Right hindlimb (tissue), 1 donor: ENCODE measurements at places on chromosomes 13 and 19.

- no peak for DNase-seq
Observed at GRCh38 chr13:29693275-29693945, 97.9 kb upstream of the SLC7A1 start.

GRCh38 chr19:47895165-47895782, 9.2 kb upstream of the SULT2A1 start:
- no peak for DNase-seq

GRCh38 chr13:38686577-38687245, at the start of gene FREM2:
FREM2 (plus strand) TSS chr13:38687077; CDS start chr13:38687345, 268 bp downstream.
- DNase-seq: peak; percentile 68

DNA sequence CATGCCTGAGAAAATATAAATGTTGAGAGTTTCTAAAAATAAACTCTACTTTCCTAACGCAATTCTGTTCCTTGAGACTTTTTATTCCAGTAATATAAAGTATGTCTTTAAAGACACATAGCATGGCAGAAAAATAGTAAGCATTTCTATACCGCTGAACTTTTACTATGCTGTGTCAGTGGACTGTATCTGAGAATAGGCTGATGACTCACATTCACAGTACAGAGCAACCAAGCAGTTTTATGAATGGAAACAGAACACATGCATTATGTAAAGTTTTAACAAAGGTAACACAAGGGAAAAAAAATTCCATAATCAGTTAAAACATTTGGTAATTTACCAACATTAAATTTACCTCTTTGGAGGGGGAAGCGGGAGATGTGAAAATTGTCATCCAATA, 38.4 kb downstream of the ZDHHC20 start:
- DNase-seq: no peak

DNA sequence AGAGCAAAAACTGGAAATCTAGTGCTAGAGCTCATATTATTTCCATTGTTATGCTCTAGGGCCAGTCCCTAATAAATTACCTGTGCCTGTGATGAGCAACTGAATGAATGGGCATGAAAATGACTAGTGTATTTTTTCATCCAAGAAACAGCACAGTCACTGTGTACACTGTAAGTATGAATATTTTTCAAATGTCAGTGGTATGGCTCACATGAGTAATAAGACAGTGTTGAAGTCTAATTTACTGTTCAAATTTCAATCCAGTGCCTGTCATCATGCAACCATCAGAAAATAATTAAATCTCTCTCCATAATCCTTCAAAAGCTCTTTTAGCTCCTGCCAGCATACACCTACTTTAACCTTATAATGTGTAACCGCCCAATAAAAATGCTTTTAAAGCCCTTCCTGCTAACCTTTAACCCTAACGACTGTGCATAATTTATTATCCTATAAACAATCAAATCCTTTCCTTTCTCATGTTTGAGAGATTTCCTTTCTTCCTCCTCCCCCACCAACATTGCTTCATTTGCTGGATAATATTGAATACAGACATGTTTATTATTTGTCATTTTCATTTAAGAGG, 378.3 kb downstream of the GPC5 start:
- no peak for DNase-seq

GRCh38 chr13:110980921-110981320, 66.1 kb upstream of the ANKRD10 start:
- no peak for DNase-seq

DNA sequence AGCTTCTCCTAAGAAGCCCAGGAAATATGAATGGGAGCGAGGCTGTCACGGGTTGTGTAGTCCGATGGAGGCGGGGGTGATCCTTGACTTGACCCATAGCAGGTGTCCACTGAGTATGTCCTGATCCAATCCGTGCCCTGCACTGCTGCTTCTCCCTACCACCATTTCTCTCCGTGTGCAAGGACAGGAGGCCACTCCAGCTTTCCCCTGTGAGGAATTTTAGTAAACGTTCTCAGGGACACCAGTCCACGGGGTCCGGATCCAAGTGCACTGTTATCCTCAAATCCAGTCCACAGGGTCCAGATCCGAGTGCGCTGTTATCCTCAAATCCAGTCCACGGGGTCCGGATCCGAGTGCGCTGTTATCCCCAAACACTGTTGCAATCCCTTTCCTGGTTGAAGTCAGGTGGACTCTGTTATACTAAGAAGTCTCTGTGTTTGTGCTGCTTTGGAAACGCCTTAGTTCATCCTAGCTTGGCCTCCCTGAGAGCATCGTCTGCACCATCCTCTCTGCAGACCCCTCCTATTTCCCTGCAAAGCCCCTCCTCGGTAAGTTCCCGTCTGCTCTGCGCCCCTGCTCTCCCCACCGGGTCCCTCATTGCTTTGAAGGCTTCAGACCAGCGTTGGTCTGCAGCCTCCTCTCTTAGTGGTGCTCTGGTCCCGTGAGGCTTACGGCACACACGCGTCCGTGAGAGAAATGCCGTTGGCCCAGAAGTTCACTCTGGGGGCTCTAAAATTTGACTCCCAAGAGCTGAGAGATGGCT, 303.5 kb downstream of the TEX29 start:
- no peak for DNase-seq

DNA sequence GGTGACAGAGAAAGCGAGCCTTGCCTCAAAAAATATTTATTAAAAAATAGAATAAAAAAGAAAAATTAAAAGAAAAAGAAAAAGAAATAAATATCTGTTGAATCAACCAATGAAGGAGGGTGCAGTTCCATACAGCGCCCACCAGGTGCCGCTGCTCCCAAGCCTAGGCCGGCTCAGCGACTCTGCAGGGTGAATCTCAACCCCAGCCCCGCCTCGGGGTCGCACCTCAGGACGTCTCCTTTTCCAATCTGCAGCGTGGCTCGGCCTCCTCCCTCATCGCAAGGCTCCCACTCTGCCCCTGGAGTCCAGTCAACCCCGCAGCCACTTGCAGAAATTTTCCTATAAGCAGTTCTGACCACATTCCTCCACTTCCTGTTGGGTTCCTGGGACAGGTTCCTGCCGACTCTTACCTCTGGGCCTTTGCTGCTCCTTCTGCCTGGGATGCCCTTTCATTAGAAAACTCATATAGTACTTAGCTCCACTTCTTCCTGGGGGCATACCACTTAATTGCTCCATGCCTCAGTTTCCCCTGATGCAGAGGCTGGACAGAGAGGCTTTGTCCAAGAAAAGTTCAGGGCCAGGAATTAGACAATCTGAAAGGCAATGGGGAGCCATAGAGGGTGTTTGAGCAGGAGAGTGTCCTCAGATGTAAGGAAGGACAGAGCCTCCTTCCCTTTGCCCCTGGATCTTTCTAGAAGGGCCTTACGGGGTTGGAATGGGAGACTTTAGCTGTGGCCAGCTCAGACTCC, 24.3 kb downstream of the NFILZ start:
- DNase-seq: peak; percentile 59

DNA sequence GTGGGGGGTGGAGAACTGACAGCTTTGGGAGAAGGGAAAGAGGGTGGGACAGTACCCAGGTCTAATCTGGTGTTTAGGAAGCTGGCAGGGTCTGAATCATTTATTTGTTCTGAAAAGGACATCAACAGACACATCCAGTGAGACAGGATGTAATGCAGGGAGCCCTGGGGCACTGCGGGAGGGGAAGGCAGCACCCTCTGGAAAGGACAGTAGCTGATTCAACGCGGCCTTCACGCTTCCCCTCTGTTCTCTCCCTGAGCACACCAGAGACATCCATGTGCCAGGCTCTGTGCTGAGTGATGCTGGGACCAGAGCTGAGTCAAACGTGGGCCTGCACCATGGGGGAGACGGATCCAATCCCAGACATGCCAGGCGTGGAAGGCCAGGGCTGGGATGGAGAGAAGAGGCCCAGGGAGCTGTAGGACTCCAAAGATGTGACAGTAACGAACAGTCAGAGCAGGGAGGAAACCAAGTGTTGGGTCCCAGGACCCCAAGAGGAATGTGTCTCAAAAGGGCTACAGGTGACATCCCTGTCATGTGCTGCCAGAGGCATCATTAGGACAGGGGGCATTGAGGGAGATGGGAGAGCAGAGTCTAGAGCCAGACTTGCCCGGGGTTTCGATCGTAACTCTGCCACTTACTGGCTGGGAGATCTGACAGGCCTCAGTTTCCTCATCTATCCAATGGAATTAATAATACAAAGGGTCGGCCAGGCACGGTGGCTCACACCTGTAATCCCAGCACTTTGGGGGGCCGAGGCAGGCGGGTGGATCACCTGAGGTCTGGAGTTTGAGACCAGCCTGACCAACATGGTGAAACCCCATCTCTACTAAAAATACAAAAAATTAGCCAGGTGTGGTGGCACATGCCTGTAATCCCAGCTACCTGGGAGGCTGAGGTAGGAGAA, 1.7 kb downstream of the ETFB start:
- DNase-seq: no peak

- peak; percentile 95 for DNase-seq
Observed at GRCh38 chr19:48325265-48325910, at the start of gene EMP3. EMP3 (plus strand) TSS chr19:48325552; CDS start chr19:48326845, 1,293 bp downstream.

GRCh38 chr19:49512970-49513745, 697 bp downstream of the FCGRT start:
- peak; percentile 85 for DNase-seq

DNA sequence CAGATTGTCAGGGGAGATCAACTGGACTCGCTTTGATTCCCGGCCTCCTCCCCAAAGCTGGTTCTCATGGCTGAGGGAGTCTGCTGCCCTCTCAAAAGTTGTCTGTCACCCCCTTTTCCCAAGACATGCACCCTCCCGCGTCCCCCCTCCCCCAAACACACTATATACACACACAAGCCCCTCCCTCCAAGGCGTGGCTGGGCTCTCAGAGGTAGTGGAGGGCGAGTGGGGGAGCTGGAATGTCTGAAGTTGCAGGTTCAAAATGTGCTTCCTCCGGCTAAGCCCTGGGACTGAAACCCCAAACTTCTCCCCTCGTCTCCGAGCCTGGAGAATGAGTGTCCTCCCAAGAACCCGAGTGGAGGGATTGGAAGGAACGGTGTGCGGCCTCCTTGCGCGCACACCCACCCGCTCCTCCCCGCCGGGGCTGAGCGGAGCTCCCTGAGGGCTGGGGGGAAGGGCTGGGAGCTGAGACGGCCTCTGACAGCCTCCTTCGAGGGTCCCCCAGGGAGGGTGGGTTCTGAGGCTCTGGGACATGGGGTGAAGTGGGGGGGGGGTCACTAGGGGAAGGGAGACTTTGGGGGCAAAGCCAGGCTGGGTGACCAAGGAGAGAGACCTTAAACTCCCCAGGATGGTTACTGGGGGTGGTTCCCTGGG, 9.9 kb upstream of the MEIS3 start:
- DNase-seq: no peak

DNA sequence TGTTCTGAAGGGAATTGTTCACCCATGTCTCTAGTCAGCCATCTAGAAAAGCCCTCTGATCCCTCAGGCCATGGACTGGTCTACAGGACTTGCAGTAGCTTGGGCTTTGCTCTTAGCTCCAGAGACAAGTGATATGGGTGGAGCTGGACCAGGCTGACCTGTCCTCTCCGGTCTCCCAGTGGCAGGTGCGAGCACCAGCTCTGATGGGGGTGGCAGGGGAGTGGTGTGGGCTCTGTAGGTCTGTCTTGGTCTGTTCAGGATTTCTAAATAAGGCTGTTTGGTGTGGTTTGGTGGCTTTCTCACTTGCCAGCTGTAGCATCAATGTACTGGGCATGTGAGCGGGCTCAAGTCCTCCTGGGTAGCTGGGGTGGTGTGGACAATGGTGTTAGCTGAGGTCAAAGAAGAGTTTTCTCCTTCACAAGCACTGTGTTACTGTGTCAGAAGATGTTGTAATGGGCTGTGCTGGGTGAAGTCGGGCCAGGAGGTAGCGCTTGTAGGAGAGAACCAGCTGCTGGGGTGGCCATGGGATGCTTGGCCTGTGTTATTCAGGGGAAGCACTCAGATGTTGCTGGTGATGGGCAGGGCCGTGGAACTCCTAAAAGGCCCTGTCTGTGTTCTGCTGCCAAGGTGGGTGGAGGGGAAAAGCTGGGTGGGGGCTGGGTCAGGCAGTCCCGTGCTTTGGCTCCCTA, 16.9 kb downstream of the GPC6 start:
- DNase-seq: no peak

- no peak for DNase-seq
Observed at GRCh38 chr13:30371649-30372265, 50.5 kb upstream of the UBE2L5 start.

- DNase-seq: no peak
Observed at GRCh38 chr19:38277969-38278680, 13.8 kb downstream of the SPINT2 start.

- no peak for DNase-seq
Observed at GRCh38 chr19:47444388-47444821, 25.1 kb upstream of the MEIS3 start.

DNA sequence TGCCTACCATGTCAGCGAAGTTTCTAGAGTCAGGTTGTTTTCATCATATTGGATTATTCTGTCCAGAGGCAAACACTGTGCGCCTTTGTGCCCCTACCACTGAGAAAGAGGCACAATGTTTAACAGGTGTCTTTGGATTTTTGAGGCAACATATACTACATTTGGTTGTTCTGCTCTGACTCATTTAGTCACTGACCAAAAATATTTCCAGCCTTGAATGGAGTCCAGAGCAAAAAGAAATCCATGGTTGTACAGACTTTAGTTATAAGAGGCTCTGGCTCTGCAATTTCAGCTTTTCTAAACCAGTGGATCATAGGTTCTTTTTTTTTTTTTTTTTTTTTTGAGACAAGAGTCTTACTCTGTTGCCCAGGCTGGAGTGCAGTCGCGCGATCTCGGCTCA, 35.7 kb downstream of the LACC1 start:
- DNase-seq: no peak

- DNase-seq: no peak
Observed at GRCh38 chr19:4986471-4986891, 17.6 kb downstream of the KDM4B start.

DNA sequence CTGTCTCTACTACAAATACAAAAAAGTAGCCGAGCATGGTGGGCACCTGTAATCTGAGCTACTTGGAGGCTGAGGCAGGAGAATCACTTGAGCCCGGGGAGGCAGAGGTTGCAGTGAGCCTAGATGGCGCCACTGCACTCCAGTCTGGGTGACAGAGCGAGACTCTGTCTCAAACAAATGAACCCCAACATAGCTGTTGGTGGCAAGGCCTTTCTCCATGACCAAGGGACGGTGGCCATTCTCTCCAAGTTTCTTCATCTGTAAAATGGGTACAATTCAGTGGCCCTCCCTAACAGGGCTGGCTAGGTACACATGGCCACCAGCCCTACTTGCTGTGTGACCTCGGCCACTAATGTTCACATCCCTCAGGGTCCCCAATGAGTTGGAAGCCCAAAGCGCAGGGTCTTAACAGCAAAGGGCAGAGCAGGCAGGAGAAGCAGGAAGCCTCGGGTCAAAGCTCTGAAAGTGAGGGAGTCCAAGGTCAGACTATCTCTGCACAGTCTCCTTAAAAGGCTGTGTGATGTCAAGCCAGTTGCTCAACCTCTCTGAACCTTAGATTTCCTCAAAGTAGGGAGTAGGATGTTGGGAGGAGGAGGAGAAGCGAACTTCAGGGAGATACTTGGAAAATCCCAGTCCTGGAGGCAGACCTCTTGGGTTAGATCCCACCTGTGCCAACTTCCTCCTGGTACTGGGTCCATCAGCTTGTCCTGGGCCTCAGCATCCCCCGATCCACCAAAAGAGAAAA, 2.7 kb downstream of the JUND start:
- DNase-seq: no peak
